H1 (cell line): ENCODE measurements at places on chromosomes 5 and 9. TPM values are rescaled to one million over a fixed set of nuclear protein-coding genes. Genes with fewer than 3 reads are reported as not detected.

The SCAMP1 gene
- total RNA-seq, result 51.4 and 55.9 TPM in 2 replicates

GRCh38 chr9:133580419-133580738 lies 28.8 kb downstream of the FAM163B start:
- no peaks in the 10 kb centered on the region for H3K36me3 ChIP-seq
- H3K27ac ChIP-seq, result no peak overlapping the region
- no peaks in the 10 kb centered on the region for H3K27me3 ChIP-seq
- DNase-seq, result no peak
- H3K4me1 ChIP-seq, result peaks cover 17% of the 10 kb centered on the region

GRCh38 chr5:16238018-16238417 lies 58.4 kb upstream of the MARCHF11 start:
- no peak for DNase-seq
- H3K27me3 ChIP-seq, result no peaks in the 10 kb centered on the region
- H3K4me1 ChIP-seq, result no peaks in the 10 kb centered on the region
- no peak overlapping the region for H3K27ac ChIP-seq
- H3K4me3 ChIP-seq, result no peak overlapping the region

DNA sequence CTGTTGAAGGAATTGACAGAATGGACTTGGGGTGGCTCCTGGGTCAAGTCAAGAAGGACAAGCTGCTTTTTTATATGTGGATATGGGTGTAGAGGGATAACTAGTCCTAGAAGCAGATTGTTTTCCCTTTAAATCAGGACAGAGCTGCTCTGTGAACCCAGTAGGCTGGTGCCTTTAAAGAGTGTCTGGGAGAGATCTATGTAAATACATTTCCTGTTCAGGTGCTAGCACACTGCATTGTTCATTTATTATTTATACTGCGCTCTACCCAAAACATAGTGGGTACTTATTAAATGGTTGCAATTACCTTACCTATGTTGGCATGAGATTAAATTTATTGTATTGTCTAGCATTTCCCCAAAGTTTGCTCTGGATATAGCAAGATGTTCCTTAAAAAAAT lies 86.6 kb upstream of the EQTN start:
- peaks cover 3% of the 10 kb centered on the region; the same call in 1 of the 2 replicates for H3K4me1 ChIP-seq
- no peak overlapping the region for H3K4me3 ChIP-seq
- H3K36me3 ChIP-seq, result no peaks in the 10 kb centered on the region
- no peaks in the 10 kb centered on the region for H3K27me3 ChIP-seq

DNA sequence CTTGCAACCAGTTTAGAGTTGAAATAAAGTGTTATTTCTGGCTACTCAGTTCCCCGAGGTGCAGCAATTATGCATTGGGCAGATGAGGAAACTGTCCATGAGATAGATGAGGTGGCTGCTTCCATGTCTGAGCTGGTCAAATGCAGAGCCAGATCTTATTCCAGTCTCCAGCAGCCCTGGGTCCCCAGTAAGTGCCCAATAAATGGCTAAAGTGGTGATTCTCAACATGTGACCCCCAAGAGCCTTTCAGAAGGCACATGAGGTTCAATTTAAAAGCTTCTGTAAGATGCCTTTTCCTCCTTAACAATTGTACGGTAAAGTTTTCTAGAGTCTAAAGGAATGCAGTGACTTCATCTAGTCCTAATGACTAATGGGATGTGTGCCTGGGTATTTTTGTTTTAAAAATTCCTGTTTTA lies 17.5 kb downstream of the ATOX1 start:
- H3K27me3 ChIP-seq, result no peaks in the 10 kb centered on the region
- no peak for DNase-seq
- H3K27ac ChIP-seq, result no peak overlapping the region
- peaks cover 7% of the 10 kb centered on the region for H3K4me1 ChIP-seq
- no peak overlapping the region for H3K4me3 ChIP-seq
- H3K36me3 ChIP-seq, result peaks cover 3% of the 10 kb centered on the region; the same call in 1 of the 2 replicates

DNA sequence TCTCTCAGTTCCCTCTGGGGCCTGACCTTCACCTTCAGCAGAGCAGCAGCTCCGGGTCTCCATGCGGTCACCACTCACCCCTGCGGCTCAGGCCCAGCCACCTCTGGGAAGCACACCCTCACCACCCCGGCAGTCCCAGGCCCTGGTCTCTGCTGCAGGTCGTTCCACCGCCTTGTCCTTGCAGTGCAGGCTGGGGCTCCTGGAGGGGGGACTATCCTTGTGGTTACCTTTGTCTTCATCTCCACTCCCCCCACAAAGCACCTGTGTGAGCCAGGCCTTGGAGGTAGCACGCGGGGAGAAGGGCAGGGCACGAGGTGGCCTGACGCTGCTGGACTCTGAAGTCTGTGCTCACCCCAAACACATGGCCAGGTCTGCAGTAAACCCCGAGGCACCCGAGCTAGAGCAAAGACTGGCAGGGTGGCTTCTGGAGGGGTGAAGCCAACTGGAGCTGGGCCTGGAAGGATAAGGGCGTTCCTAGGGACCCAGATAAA lies 33.2 kb upstream of the RXRA start:
- H3K36me3 ChIP-seq, result no peaks in the 10 kb centered on the region
- no peaks in the 10 kb centered on the region for H3K27me3 ChIP-seq
- no peak overlapping the region for H3K27ac ChIP-seq
- no peak for DNase-seq
- H3K4me1 ChIP-seq, result peaks cover 12% of the 10 kb centered on the region; the same call in 1 of the 2 replicates
- no peak overlapping the region for H3K4me3 ChIP-seq

The AGGF1 gene
- total RNA-seq, result 18.7 and 19.0 TPM in 2 replicates

The GRXCR2 gene
- total RNA-seq, result not detected in 2 replicates

DNA sequence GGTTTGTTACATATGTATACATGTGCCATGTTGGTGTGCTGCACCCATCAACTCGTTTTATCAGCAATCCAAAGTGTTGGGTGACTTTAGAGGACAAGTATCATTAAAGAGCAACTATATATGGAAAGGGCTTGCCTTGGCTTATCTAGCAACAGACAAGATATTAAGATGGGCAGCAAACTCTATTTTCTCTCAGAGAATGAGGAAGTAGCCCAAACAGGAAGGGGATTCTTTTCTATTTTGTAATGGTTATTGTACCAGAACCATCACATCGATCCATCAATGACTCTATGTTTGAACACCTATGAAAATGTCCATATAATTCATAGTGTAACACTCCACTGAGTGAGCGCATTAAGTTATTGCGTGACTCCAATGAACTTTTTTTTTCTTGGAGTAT lies 260.1 kb upstream of the SLC24A2 start:
- DNase-seq, result no peak
- no peak overlapping the region for H3K4me3 ChIP-seq
- H3K4me1 ChIP-seq, result no peaks in the 10 kb centered on the region
- no peaks in the 10 kb centered on the region for H3K27me3 ChIP-seq
- H3K27ac ChIP-seq, result no peak overlapping the region
- no peaks in the 10 kb centered on the region for H3K36me3 ChIP-seq

The PCDHB12 gene
- total RNA-seq, result 2.0 and 3.0 TPM in 2 replicates
